Stimulated activated memory B cell treated with anti-CD40 and anti-IgM and Interleukin-4, amounts not matched to agents 10 μg/mL and 1 μg/mL and 100 μg/mL, for 72 hours (primary cell): ENCODE measurements at places on chromosomes 3 and 15.

DNA sequence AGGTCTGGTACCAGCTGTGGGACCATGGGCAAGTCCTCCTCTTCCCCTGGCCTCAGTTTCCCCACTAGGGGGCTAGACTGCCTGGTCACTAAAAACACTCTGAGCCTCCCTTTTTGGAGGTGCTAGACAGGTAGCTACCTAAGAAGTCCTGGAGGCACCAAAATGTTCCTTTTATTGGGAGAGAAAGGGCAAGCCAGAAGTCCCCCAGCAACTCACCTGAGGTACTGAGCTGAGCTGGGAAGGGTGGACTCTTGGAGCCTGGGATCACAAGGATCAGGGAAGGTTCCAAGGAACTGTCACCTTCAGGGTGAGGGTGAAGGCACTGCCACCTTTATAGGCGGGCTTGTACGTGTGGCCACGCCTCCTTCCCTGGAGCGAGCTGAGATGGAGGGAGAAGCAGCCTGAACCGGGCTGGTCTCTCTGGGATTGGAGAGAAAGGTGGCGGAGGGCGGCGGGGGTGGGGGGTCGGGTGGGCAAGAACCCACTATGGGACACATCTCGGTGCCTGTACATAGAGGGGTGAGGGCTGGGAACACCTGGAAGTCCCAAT is at the start of gene CYP1A1:
TSS of gene CYP1A1 (minus strand) at position 304 of the 550 bp plus-strand sequence. CDS start 2,431 bp downstream, outside the sequence.
- ATAC-seq, result peak; percentile 38

DNA sequence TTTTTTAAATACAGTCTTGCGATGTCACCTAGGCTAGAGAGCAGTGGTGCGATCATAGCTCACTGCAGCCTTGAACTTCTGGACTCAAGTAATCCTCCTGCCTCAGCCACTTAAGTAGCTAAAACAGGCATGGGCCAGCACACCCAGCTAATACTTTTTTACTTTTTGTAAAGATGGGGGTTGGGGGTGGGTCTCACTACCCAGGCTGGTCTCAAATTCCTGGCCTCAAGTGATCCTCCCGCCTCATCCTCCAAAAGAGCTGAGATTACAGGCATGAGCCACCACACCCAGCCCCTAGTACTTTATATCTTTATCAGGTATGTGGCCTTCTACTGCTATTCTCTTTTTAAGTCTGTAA is 8.3 kb downstream of the PEAK1 start:
- ATAC-seq, result no peak

DNA sequence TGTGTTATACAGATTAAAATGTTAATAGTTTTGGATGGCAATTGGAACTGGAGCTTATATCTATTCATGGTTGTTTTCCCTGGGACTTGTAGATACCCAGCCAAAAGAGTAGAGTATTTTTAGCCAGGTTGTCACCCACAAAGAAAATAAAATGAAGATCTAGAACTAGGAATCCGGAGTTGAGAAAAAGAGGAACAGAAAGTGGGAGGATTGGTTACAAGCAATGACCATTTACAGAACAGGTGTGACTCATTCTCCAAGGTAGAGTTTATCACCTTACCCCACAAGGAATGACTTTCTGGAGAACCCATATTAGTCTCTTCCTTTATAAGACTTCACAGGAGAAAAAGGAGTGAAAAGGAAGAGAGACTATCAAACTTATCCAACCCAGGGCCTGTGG is 99.8 kb downstream of the TMEM108 start:
- ATAC-seq, result peak; percentile 65

GRCh38 chr15:31330111-31330785 is 3.6 kb downstream of the KLF13 start:
- no peak for ATAC-seq

- peak; percentile 99 for ATAC-seq
Measured at GRCh38 chr3:102233881-102234280, 200.9 kb upstream of the ZPLD1 start.

DNA sequence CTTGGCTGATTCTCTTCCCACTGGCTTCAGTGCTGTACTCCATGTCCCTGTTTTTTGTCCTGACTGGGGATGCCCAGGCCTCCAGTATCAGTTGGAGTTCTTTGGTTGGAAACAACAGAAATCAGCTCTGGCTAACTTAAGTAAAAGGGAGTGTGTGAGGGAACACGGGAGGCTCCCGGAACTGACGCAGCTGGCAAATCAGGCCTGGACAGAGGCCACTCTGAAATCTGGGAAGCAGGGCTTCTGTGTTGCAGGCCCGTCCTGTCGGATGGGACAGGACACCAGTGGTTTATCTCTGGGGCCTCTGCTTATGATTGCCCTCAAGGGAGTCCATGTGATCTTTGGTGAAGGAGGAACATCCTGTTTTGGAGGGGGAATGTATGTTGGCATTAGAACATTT is 124.3 kb downstream of the CHCHD6 start:
- no peak for ATAC-seq

DNA sequence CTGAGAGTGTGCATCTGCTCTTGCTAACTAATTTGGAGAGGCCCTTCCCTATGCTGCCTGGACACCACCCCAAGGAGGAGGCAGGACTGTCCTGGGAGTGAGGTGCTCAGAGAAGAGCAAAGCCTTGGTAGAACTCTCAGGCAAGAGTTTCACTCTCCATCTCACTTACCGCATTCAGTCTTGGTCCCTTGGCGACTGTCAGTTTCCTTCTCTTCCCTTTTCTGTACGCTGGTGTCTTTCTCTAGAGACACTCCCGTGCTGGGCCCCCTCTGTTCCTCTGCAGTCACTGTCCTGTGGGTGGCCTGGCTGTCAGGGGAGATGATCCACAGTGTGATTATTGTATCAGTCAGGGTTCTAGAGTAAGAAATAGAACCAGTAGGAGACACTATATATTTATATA is 44.0 kb downstream of the IDH2 start:
- ATAC-seq, result peak; percentile 51

- ATAC-seq, result no peak
Measured at GRCh38 chr3:111809186-111809585, 49.9 kb upstream of the PHLDB2 start.

- ATAC-seq, result peak; percentile 18
Measured at GRCh38 chr15:51343466-51343865, 2.0 kb downstream of the GLDN start.

- ATAC-seq, result no peak
Measured at GRCh38 chr3:117837391-117837790, 1127.8 kb downstream of the TUSC7 start.

DNA sequence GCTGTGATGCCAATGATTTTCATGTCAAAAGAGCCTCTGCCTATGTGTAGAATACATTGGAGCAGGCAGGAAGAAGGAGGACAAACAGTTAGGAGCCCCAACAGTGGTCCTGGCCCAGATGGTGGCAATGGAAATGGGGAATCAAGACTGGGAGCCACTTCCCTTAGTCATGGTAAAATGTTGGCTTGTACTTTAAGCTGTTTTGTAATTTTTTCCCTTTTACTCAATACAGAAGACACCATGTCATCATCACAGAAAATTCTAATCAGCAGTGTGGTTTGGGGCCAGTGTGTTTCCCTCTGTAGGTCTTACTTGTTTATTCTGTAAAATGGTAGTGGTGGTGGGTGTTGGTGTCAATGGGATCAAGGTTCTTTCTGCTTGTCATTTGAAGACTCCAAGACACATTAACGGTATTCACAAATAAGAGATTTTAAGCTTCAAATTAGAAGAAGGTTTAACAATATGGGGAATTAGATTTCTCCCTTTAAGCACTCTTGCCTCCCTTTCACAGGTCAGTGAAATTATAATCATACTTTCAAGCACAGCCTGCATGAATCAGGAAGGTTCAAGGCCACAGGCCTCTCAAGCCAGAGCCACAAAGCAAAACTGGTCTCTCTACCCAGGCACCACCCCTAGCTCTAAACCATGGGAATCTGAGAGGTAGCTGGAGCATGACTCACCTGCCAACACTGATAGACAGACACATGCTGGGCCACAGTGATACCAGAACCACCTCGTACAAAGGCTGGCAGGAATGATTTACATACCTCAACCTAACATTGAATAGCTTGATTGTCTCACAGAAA is 24.9 kb downstream of the SIAH2 start:
- peak; percentile 21 for ATAC-seq

DNA sequence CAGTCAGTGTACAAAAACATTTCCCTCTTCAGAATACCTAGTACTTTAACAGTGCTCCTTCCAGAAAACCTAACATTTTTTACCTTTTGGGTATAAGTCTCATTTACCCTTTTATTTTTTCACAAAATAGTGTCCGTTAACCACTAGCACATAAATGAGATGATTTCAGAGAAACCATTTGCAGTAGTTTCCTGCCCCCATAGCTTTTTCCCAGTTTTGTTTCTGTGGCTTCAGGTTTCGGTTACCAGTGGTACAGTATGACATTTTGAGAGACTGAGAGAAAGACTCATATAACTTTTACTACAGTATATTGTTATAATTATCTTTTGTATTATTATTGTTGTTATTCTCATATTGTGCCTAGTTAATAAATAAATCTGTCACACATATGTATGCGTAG is 6.2 kb upstream of the RBMS3 start:
- no peak for ATAC-seq

GRCh38 chr15:42156243-42156922 is at the start of gene PLA2G4F:
PLA2G4F (minus strand) TSS chr15:42156636; CDS start chr15:42156549, 87 bp downstream.
- ATAC-seq, result no peak

DNA sequence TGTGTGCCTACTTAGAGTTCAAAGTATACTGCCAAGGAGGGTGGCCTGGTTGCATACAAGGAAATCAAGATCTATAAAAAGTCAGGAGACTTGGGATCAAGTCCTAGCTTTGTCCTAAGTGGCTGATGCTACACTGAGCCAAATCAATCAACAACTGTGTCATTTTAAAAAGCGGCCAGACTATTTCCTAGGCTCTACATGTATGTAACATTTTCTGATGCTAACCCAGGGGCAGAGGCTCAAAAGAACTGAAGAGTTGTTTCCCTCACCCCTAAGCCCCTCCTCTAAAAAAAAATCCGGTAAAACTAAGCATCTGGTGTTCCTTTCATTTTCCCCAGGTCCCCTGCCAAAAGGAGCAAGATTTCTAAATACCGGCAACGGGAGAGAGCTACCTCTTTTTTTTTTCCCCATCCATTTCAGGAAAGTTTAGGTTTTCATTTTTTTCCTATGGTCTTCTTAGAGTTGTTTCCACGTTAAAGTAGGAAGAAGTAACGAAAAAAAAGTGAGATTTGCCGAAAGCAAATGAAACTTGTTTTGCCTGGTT is 18.8 kb upstream of the CHD2 start:
- ATAC-seq, result no peak

- ATAC-seq, result no peak
Measured at GRCh38 chr3:194833114-194833910, 147.6 kb downstream of the FAM43A start.

DNA sequence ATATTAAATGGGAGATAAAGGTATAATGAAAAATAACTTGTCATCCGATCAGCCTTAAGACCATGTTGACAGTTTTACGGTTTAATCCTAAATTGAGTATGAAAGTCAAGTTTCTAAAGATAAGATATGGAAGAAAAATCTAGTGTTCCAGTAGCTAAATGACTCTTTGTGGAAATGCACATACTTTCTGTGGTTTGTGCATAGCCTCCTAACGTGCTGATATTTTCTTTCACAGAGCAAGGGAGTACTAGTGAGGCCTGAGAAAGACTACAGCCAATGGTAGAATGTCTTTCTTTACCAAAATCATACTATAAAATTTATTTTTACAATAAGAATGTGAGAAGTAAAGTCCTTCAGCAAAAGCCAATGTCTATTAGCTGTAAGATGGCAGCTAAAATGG is 430.6 kb upstream of the RGMA start:
- ATAC-seq, result no peak

- no peak for ATAC-seq
Measured at GRCh38 chr3:134333522-134334181, 40.6 kb downstream of the AMOTL2 start.

DNA sequence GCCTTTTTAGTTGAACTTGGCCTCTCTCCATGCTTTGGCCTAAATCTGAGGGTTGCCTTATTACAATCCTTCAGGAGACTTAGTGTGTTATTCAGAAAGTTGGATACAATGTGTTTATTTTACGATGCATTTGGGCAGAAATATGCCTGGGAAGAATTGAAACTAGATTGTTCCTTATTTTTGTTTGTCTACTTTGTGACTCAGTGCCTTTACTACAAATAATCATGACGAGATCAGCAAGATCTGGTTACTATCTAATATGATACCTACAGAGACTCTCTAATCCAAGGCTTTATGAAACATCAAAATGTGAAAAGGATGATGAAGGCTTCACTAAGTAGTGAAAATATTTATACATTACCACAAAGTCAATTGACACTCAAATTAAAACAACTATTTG is 82.2 kb downstream of the RBMS3 start:
- ATAC-seq, result no peak

- ATAC-seq, result no peak
Measured at GRCh38 chr3:160458151-160458550, 8.6 kb upstream of the TRIM59 start.

DNA sequence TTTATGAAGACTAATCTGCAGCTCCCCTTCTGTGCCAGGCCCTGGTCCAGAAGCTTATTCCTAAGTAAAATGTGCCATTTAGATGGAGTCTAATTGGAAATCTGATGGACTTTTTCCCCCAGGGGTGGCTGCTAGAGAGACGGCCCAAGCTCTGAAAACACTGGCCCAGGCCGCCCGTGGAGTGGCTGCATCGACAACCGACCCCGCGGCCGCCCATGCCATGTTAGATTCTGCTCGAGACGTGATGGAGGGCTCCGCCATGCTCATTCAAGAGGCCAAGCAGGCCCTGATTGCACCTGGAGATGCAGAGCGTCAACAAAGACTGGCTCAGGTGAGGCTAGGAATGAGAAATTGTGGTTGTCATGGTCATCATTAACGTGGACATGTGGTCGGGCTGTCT is 305.8 kb upstream of the TPM1 start:
- ATAC-seq, result no peak

- ATAC-seq, result no peak
Measured at GRCh38 chr3:167882057-167882667, 146.6 kb downstream of the SERPINI1 start.

DNA sequence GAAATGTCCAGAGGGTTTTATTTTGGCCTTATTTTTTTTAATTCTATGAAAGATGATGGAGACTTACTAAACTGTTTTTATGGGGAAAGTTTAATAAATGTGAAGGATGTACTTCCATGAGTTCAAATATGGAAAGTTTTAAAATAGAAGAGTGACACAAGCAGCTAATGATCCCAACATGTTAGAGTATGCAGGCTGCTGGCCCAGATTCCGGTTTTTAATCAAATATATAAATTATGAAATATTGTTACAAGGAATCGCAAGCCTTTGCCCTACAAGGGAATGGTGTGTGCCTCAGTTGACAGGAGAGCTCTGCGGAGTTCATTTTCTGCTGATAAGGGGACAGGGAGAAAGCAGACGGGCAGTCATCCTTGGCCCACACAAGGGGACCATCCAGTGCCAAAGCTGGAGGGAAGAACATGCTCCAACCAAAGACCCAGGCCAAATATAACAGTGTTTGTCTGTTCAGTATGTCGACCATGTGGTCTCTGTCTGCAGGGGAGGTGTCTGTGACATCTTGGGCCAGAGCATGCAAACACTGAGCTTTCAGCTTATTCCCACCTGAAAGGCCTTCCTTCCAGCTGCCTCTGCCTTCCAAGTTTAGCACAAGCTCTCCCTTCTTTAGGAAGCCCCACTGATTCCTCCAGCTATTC is 69.8 kb downstream of the SSUH2 start:
- ATAC-seq, result no peak
